Mesenteric fat pad (tissue), 1 donor: ENCODE measurements at places on chromosomes 7 and 10. TPM values are rescaled to one million over a fixed set of nuclear protein-coding genes. Genes with fewer than 3 reads are reported as not detected.

The JCAD gene
- 31.7 TPM for total RNA-seq

The ZNF800 gene
- total RNA-seq = 40.2 TPM

The OPN1SW gene
- total RNA-seq = not detected

The CHST15 gene
- 53.1 TPM for total RNA-seq

The SAMD9 gene
- total RNA-seq = 7.7 TPM

The CPVL gene
- 49.8 TPM for total RNA-seq

The UCMA gene
- not detected for total RNA-seq

The GNB2 gene
- total RNA-seq = 243 TPM

The OPN4 gene
- not detected for total RNA-seq

The SYT15 gene
- total RNA-seq = 6.3 TPM

The WEE2 gene
- not detected for total RNA-seq
